Lower leg skin (tissue), 4 donors: ENCODE measurements at places on chromosomes 1 and 21.

- no peak for DNase-seq
Measured at GRCh38 chr1:148435406-148435805, 47.7 kb downstream of the PPIAL4G start.

DNA sequence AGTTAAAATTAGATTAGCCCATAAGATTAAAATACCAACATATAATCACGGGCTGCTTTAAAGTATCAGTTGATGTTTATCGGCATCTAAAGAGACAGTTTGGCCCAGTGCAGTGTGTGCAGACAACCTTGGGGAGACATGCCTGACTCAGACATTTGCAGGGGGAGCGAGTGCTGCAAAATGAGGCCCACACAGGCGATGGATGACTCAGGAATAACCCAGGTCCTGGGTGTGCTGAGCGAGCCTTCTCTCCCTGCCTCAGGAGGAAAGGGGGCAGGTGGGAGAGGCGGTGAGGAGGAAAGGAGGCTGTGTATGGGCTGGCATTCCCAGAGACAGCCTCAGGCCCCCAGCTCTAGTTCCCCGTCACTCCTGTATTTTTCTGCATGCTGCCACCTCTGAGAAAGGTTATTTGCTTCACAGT, 9.0 kb downstream of the SLC9A1 start:
- DNase-seq = no peak

- DNase-seq = no peak
Measured at GRCh38 chr1:1847061-1847850, 43.6 kb downstream of the GNB1 start.

GRCh38 chr1:199832451-199832850, 195.1 kb upstream of the NR5A2 start:
- DNase-seq = no peak

GRCh38 chr1:230877146-230877923, 9.0 kb upstream of the C1orf198 start:
- DNase-seq = no peak

- DNase-seq = peak; percentile 88
Measured at GRCh38 chr1:153977250-153978240, at the start of gene JTB. JTB (minus strand) TSS chr1:153977674; CDS start chr1:153977252, 422 bp downstream.

DNA sequence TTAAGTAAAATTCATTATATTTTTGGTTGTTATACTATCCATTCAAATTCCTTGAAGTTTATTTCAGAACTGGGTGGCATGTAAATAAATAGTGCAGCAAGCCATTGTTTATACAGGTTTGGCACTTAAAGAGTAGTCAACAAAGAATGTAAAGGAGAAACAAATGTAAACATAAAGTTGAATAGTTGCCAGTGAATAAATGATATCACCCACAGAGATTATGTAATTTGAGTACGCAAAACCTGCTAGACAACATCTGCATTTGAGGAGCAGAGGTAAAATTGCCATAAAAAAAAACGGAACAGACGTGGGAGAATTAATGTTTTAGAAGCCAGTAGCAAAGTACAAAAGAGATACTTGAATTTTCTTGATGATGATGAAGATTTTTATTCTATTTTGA, 111.6 kb downstream of the ADGRL2 start:
- no peak for DNase-seq

GRCh38 chr1:157985473-157985872, 8.0 kb upstream of the KIRREL1 start:
- DNase-seq = no peak

GRCh38 chr21:43681650-43682049, 22.3 kb downstream of the RRP1B start:
- DNase-seq = no peak

DNA sequence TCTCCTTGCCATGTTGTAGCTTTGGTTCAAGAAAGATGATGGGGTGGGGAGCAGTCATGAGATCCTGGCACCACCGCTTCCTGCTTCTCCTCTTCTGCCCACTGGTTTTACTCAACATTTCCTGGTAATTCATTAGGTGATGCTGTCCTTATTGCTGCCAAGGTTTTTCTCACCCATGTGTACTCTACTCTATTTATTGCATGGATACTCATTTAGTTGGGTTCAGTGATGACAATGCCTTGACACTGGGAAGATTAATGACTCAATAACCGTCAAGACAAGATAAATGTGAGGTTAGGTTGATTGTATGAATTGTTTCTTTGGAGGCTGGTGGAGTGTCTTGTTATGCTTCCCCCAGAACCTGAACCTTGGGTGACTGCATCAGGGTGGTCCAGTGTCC, 484.2 kb downstream of the SIPA1L2 start:
- DNase-seq = no peak

GRCh38 chr1:111286912-111287311, 3.7 kb upstream of the CHIA start:
- DNase-seq = no peak

DNA sequence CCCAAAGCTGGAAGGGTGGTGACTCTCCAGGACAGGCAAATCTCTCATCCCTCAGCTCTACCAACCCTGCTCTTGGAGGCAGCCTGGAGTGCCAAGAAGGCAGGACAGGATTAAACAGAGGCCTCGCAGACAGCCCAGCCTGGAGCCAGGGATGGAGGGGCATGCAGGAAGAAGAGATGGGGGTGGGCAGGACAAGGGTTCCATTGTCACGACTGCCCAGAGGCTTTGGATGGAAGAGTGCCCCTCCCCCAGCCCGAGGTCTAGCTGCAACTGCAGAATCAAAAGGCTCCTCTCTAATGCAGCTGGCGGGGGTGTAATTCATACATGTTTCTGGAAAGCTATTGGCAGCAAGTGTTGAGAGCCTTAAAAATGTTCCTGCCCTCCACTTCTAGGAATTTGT, 8.8 kb downstream of the RAB7B start:
- no peak for DNase-seq

DNA sequence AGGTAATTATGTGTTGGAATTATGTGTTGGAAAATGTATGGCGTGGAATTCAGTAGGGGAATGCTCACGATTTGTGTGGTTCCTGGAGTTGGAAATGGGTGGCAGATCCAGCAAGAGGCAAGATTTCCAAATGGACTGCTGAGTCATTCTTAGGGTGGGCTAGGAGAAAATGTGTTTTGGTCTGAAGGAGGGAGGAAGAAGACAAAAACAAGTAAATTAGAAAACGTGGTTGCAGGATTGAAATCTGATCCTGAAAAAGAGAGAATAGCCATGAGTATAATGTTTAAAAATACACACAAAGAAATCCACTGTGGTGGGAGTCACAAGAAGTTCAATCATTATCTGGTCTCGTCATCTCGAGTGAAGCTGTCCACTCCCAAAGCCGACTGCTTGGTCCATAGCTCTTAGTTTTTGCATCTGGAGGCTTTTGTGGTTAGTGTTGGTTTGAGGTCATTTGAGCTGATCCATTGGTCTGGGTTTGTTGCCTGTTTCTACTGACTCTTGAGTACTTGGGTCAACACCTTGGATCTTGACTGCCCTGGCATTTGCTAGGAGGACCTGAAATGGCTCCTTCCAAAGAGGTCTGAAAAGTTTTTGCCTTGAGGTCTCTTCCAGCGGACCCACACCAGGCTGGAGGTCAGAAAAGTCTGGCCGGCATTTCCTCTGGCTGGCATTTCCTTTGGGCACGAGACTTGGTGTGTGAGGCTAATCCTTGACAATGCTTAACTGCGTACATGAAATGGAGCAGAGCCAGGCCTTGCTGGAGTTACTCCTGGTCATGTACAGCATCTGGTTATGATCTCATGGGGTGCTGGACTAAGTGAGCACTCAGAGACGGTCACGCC, 9.2 kb downstream of the MX2 start:
- DNase-seq = no peak

- DNase-seq = no peak
Measured at GRCh38 chr1:213376862-213377372, 325.9 kb downstream of the RPS6KC1 start.

GRCh38 chr1:1536938-1537546, 3.4 kb downstream of the TMEM240 start:
- no peak for DNase-seq

GRCh38 chr1:153490272-153491051, 30.0 kb upstream of the S100A7 start:
- peak; percentile 94 for DNase-seq

DNA sequence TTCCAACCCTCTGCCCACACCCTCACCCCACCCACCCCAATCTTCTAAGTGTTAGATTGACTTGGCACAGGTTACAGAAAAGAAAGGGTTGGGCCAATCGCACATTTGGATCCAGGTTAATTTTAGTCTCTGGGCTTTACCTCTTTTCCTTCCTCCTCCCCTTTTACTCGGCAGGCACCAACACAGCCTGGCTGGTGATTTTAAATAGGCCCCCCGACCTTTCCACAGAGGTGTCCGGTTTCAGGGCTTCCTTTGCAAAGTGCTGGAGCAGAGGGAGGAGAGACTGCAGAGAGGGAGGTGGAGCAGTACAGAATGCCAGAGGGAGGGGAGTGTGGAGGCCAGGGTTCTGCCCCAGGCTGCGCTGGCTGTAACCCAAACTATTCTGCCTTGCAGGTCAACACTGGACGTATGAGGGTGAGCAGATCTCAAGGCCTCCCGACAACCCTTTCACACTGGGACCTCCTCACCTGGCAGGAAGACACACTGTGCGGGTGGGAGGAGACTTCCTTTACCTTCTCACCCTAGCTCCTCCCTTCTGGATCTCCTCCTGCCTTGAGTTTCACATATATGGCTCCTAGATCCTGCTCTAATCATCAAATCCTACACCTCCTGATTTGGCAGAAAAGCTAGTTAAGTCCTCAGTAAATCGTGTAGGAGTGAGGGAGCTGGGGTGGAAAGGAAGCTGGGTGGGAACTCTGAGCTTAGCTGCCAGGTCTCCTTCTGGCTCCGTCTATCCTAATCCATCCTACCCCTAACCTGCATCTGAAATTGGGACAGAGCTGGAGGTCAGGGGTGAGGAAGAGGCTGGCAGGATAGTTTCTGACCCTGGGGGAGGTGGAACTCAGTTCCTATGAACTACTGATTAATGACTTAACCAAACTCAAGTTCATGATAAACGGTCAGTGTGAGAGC, 2.4 kb downstream of the CA14 start:
- DNase-seq = no peak

DNA sequence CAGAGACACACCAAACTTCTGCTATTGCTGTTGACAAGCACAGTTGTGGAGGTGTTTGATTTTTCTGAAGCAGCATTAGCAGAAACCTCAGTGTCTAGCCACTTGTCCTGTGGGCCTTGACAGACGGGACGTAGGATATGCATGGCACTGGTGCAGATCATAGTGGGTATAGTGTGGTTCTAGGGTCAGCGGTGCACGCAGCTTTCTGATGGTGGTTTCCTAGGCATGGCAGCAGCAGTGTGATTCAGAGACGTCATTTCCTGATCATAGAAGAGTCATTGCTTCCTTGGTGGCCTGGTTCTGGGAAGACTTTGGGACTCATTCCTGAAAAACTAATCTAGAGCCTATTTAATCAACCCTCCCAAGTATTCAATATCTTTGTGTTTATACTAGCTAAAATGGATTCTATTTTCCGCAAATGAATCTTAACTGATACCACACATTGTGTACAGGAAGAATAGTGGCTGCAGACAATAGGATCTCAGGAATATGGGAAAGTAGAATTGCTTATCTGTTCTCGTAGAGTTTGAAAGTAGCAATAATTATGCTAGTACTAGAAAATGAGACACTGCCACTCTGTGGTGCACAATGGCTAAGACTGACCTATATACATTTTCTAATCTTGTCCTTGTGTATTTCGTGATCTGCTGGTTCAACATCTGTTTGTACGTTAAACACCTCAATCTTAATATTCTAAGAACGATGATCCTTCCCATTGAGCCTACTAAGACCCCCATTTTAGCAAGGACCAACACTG, 2.8 kb upstream of the USP1 start:
- no peak for DNase-seq

GRCh38 chr1:230818367-230818766, 50.0 kb downstream of the C1orf198 start:
- no peak for DNase-seq

DNA sequence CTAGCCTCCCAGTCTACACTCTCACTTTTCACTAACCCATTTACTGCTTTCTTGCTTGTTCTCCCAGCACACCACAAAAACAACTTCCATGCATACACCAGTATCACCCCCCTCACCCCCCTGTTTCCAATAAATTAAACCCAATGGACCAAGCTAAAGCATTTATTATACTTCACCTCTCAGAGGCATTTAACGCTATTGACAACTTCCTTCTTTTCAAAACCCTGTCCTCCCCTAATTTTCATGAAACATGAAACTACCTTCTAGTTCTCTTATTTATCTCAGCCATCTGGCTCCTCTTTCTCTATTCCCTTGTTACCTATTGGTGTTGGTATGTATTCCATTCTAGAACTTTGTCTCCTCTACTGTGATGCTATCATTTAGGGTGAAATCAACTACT, 32.3 kb downstream of the PTPRC start:
- DNase-seq = no peak

- peak; percentile 54 for DNase-seq
Measured at GRCh38 chr1:32393832-32394140, 455 bp downstream of the BSDC1 start.

- DNase-seq = no peak
Measured at GRCh38 chr1:113784104-113784779, 25.0 kb upstream of the PHTF1 start.
